ENCODE measurements at places on chromosomes 4 and X. TPM values are rescaled to one million over a fixed set of nuclear protein-coding genes. Genes with fewer than 3 reads are reported as not detected.

The RPA4 gene
- not detected for total RNA-seq

The DMRTC1 gene
- total RNA-seq: not detected

The CT45A5 gene
- total RNA-seq: not detected

The ITGB1BP2 gene
- 5.6 TPM for total RNA-seq

The GSTCD gene
- total RNA-seq: 18.9 TPM

The CXCR3 gene
- 58.5 TPM for total RNA-seq

The PLK4 gene
- total RNA-seq: 44.7 TPM

The CHRDL1 gene
- not detected for total RNA-seq

The MAGEB17 gene
- total RNA-seq: not detected

The GUCY1A1 gene
- 0.04 TPM for total RNA-seq

The FHDC1 gene
- total RNA-seq: 0.08 TPM

The DSPP gene
- total RNA-seq: not detected

The UGT2A1 gene
- total RNA-seq: not detected

The TNIP3 gene
- total RNA-seq: 3.3 TPM

The CPZ gene
- total RNA-seq: not detected

The SNCA gene
- total RNA-seq: 0.56 TPM

The CYSLTR1 gene
- 0.66 TPM for total RNA-seq

The DRD5 gene
- total RNA-seq: not detected

The GABRG1 gene
- total RNA-seq: not detected

The DCAF8L2 gene
- total RNA-seq: not detected

The SLC38A5 gene
- 156 TPM for total RNA-seq

The SYTL4 gene
- not detected for total RNA-seq

The RTL3 gene
- total RNA-seq: not detected

The MAGEE1 gene
- 4.6 TPM for total RNA-seq

The NPY2R gene
- total RNA-seq: not detected

The MMGT1 gene
- total RNA-seq: 20.4 TPM

The AASDH gene
- 9.7 TPM for total RNA-seq

The FOXR2 gene
- total RNA-seq: not detected

The AFM gene
- total RNA-seq: not detected

The FGFR3 gene
- not detected for total RNA-seq

The MYL5 gene
- total RNA-seq: 22.9 TPM

The USP17L11 gene
- total RNA-seq: not detected

The ASB12 gene
- not detected for total RNA-seq

The OCIAD2 gene
- 90.4 TPM for total RNA-seq

The CSTF2 gene
- 57.6 TPM for total RNA-seq
